ENCODE measurements at places on chromosomes 7 and 10.

DNA sequence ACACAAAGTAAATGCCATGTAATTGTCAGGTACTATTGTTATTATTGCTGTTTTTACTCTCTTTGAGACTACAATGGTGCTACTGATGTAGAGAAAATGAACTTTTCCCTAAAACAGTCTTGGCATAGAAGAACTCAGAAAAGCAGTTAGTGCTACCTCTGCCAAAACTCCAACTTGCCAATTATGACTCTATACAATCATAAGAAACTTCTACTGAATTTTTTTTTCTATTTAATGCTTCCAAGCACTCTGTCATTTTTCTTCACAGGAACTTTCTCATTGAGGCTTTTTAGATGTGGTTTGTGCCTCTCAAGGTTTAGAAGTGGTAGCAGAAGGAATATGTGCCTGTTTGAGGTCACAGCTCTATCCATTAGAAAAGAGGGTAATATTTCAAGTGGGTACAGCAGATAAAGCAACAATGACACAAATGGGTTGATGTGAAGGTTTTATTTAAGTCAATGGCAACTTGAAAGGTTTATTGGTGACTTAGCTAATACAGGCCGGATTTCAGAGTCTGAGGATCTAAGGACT lies 64.0 kb upstream of the FERD3L start:
- no peak for DNase-seq

DNA sequence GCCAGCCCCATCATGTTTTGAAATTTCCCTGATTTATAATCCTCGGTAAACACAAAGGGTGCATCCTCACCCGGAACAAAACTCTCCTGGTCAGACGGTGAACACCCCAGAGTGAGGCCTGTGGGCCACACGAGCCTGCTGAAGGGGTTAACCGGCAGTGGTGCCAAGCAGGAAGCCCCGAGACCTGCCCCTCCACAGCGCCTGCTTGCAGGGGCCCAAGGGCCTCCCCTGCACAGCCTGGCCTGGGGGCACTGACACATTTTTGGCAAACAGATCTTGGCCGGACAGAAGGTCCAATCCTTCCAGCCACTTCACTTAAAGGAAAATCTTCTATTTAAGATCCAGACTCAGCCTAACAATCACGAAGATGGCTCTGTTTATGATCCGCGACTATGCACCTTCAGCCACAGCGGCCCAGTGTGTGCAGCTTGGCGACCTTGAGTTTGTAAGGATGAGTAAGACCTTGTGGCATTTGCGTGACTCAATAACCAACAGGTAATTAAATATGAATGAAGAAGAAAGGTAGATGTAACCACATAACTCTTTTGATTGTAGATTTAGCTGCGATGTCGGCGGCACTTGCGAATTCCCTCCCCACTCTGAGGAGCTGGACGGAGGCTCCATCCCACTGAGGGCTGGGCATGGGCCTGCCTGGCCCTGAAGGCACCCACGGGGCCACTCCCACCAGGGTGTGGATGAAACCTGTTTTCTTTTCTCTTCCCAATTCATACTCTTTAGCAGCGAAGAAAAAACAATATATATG lies 328.2 kb downstream of the DNAJB6 start:
- DNase-seq: no peak

- DNase-seq: no peak
Observed at GRCh38 chr10:35794703-35795102, 152.6 kb upstream of the FZD8 start.

- DNase-seq: no peak
Observed at GRCh38 chr7:64183126-64183742, 23.8 kb upstream of the ZNF735 start.

GRCh38 chr7:1709281-1709680 lies 39.2 kb downstream of the ELFN1 start:
- no peak for DNase-seq

- DNase-seq: no peak
Observed at GRCh38 chr10:110041479-110041829, 33.7 kb downstream of the ADD3 start.

DNA sequence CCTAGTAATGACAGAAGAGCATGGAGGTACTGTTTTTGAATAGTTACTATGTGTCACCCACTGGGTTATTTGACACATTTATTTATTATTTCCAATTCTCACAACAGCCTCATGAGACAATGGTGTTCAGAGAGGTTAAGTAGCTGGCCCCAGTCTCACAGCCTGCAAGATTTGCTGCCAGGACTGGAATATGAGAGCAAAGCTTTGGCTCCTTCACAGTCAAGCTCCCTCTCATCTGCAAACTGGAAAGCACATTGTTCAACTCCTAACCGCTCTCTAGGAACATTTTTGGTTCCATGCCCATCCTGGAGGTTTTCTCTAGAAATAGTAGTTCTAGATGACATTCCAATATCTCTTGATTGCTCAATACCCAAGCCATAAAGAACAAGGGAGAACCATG lies 75.5 kb upstream of the CXCL12 start:
- DNase-seq: no peak

- no peak for DNase-seq
Observed at GRCh38 chr10:129033340-129033739, 433.7 kb upstream of the MGMT start.

Data from NCI-H1048 (cell line).